ENCODE measurements at places on chromosomes 3 and 15.

- no peak for DNase-seq
Measured at GRCh38 chr3:127590282-127590592, 296 bp downstream of the TPRA1 start.

DNA sequence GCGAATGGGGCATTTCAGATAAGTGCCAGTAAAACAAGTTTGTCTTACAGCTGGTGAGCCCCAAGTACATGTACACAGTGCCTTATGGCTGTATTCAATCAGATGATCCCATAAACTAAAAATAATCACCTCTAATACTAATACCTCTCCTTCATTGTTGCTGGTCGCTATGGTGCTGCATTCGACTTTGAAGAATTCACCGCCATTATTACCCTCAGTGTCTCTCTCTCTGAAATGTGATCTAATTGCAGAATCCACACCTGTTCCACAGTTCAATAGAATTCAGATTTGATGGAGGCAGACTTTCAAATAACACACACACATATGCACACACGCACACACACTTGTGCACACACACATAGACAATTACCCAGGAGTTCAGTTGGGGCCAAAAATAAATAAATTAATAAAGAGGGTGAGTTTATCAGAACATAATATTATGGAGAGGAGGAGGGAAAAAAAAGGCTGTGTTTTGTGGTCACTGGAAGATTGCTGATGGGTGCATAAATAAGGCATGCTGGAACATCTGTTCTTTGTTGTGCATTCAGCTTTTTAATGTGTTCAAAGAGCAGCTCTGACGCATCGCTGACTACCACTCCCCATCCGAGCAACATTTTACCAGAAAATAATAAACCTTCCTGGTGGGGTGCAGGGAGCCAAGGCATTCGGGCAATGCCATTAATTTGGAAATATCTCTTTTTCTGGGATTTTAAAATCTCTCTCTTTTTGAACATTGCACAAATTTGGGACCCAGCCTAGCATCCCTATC lies 235.7 kb downstream of the SATB1 start:
- DNase-seq, result no peak

DNA sequence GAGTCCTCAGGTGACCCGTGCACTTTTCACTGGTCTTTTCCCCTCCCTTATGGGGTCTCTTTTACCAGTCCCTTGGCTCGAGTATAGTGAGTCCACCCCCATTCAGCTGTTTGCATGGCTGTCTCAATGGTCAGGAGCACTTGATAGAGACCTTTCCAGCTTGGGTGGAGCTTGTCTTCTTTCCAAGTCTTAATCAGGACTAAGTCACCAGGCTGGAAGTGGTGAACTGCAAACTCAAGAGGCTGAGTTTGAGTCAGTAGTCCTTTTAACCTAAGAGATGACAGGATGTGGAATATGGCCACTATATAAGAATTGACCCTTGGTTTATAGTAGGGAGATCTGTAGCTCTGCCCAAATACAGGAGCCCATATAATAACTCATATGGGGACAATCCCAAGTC lies 279.7 kb downstream of the PYDC2 start:
- no peak for DNase-seq

- no peak for DNase-seq
Measured at GRCh38 chr15:37516621-37517020, 416.3 kb upstream of the MEIS2 start.

DNA sequence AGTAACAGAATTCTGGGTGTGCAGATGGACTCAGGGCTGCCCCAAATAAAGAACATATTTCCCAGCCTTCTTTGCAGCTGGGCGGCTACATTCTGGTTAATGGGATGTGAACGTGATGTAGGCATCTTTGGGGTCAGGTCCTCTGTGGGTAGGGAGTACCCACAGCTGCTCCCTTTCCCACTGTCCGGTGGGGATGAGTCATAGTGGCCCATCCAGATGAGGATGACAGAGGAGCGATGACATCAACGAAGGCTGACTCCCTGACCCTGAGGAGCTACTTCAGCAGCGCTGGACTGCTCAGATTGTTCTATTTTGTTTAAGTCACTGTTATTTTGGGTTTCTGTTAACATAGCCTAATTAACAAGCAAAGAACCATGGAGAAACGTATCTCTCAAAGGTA lies 38.0 kb downstream of the SRPRB start:
- no peak for DNase-seq

DNA sequence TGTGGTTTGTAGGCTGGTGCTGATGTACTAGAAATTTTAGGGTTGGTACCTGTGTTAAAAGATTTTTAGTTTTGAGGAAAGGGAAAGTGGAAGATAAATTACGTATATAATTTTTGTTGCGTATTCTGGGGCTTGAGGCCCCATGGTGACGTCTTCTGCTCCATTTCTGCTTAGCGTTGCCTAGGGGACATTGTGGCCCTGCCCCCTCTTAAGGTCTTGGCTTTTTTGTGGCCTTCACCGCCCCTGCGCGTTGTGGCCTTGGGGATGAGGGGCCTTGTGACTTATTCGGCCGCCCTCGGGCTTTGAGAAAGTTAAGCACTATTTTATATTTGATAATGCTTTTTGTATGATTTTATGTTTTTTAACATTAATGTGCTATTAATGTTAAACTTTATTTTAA lies 182.0 kb downstream of the KLF13 start:
- DNase-seq, result no peak

DNA sequence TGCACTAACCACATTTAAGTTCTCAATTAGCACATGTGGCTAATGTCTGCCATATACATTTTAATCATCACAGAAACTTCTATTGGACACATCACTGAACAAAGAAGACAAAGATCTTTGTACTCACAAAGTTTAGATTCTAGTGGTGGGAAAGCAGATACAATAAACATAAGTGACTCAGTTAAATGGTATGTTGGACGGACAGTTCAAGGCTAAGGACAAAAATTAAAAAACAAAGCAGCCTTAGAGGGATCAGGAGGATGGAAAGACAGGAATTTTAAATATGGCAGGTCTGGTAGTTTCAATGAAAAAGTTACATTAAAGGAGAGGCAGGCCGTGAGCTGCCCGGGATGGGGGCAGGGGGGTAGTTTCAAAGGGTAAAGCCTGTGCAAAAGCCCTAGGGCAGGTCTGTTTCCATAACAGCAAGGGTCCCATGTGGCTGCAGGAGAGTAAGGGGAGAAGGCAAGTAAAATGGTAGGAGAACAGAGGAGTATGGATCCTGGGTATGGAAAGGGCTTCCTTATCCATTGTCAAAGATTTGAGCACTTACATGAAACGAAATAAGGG lies 220.7 kb downstream of the FHIT start:
- no peak for DNase-seq

DNA sequence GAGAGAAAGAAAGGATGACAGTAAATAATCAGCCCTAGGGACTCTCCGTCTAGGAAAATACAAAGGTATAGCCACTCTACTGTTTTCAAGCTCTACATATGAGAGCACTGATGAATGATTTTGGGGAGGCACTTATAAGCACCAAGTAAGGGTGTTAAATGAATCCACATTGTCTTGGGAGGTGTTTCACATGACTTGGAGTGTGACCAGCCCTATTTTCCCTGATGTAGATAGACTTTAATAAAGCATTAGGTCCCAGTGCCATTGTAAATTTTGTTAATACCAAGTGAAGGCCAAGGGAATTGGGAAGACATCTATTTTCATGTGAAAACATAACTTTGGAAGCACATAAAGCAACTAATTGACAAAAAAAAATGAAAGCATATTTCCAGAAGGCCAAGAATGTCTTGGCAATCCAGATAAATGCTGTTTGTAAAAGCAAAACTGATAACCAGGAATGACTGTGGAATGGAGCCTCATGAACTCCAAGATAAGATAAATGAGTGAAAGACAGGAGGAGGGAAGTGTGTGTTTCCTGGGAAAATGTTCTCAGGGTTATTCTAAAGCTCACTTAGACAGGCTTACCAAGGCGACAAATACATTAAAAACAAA lies 96.0 kb upstream of the MYZAP start:
- no peak for DNase-seq

- no peak for DNase-seq
Measured at GRCh38 chr3:178491751-178492150, 44.5 kb upstream of the KCNMB2 start.

DNA sequence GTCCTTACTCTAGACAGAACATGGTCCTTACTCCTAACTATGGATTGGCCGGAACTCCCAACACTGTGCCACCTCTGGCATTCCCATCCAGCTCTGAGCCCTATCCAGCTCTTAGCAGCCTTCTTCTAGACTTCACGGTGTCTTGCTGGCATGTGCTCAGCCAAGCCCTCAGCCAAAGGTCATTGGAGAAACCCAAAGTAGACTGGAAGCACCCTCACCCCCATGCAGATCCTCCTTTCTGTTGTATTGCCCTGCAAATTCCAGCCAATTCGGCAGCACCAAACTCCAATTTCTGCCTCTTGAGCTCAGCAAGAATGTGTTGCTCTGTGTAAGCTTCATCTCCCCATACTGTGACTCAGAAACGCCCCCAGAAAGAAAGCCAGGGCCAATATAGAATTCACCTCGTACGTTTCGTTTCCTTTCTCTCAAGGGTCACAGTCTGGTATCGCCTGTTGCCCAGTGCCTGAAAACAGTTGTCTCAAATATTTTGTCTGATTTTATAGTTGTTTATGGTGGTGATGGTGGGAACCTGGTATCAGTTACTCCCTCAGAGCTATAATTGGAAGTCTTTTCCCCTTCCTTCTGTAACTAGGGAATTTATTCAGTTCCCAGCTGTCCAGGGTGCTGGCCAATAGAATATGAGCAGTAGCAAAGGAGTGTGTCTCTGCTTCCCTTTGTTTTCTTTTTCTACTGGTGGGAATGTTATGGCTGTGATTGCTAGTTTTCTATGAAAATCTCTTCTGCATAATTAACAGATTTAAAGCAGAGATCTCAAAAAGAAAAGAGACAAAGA lies 28.4 kb upstream of the EPHB3 start:
- DNase-seq, result no peak

DNA sequence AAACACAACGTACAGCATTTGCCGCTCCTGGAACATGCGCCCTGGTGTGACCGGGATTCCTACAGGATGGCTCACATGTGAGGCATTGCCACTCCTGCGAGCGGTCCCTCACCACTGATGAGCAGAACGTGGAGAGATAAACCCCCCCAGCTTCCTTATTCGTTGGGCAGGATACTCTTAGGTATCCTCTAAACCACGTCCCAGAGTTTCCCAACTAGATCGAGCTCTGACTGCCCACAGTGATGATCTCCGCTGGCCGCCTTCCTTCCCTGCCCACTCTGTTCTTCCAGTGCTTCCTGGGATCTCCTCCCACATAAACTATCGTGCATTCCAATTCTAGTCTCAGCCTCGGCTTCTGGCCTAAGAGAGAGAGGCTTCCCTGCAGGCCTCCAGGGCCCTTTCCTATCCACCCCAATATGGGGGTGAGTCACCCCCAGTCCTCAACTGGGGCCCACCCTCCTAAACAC lies 91.8 kb downstream of the TOP2B start:
- DNase-seq, result no peak

DNA sequence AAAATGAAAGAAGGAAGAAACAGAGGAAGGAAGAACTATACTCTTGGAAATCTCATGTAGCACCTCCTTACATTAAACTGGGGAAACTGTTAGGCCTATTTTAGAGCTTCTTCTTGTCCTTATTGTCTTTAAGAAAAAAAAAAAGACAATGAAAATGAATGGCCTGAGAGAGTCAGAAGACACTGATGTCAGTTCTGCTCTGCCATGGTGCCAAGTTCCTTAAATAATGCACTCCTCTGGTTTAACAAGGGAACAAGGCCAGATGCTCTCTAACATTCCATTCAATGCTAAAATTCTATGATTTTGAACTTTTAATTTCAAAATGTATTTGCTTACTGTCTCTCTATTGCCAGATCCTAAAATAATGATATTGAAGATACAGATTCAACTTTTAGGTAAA lies 4.4 kb upstream of the MBNL1 start:
- no peak for DNase-seq

DNA sequence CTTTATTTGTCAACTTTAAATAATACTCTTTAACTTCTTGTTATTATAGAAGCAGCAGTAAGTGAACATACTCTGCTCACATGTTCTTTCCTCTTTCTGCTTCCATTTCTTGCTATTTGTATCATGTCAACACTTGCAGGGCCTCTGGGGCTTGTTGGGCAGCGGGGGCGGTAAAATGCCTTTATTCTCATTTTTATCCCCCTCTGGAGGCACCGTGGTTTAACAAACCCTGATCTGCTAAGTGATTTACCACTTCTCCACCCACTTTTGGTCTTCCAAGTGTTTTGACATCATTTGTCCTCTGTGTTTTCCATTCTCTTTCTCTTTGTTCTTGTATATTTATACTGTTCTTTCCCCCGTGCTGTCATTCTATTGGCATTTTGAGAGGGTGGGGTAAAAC lies 33.9 kb downstream of the SCN10A start:
- no peak for DNase-seq

- DNase-seq, result no peak
Measured at GRCh38 chr15:91228383-91228782, 128.3 kb downstream of the SV2B start.

DNA sequence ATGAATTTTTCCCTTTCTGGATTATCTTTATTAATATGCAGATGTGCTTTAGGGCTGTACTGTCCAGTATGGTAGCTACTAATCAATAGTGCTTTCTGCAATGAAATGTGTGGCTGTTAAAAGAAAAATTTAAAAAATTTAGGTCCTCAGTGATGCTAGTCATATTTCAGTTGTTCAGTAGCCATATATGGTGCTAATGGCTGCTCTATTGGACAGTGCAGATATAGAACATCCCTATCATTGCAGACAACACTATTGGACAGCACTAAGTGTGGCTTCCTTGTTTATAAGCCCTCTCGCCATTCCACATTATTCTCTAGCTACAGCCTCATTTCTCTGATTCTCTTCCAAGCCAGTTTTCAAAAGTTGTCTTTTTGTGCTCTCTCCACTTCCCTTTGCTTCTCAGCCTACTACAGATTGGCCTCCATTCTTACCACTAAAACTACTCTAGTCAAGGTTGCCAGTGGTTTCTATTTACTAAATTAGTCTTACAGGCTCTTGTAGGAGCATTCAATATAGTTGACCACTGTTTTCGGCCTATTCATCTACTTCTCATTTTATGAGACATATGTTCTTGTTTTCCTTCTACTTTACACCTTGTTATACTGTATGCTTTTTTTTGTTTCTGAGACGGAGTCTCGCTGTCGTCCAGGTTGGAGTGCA lies 9.5 kb downstream of the MAPK6 start:
- DNase-seq, result no peak

GRCh38 chr3:69738859-69739203 lies 433 bp upstream of the MITF start:
- no peak for DNase-seq

DNA sequence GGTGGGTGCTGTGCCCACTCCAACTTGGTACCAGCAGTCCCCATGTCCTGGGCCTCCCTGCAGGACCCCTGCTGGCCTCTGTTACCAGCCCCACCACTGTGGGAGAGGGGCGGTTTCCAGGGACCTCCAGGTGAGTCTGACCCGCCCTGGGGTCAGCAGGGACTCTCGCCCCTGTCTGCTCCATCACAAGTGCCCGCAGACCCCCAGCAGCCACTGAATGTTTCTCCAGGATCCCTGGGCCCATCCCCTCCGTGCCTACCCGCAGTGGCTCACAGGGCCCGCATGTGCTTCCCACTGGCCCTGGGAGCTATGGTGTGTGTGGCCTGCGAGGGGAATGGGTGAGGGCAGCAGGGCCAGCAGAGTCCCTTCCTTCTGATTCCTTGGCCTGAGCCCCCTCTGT lies 9.9 kb upstream of the RHO start:
- no peak for DNase-seq

- DNase-seq, result peak; percentile 75
Measured at GRCh38 chr3:186783731-186784515, 546 bp downstream of the EIF4A2 start.

All from effector CD4-positive, alpha-beta T cell (primary cell).